Activated T-cell treated with anti-CD3 and anti-CD28 coated beads for 4 hours (primary cell): ENCODE measurements at places on chromosomes 1 and 21.

DNA sequence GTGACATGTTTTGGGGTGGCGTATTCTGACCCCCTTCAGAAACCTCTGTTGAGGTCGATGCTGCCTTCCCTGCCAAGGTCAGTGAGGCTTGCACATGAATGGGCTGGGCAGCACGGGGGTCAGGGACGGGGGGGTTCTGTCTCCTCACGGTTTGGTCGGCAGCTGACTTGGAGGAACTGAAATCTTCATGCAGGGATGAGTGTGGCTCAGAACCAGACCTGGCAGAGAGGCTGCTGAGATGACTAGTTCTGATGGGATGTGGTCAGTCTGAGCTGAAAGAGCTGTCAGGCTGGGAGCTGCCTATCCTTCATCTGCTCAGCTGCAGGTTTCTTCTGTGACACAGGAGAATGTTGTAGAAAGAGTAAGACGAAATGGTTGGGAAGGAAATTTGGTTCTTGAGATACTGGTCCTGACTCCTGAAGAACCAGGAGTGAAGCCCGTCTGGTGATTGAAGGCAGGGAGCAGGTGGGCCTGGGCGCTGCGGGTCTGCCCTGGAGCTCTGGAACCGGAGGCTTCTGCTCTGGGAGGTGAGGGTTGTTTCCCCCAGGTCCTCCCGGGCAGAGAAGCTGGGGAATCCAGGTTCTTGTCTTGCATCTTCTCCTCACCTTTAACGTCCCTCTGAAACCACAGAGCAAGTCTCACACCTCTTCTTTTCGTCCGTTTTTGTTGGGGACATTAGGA, 3.3 kb downstream of the SLX9 start:
- no peak for DNase-seq

DNA sequence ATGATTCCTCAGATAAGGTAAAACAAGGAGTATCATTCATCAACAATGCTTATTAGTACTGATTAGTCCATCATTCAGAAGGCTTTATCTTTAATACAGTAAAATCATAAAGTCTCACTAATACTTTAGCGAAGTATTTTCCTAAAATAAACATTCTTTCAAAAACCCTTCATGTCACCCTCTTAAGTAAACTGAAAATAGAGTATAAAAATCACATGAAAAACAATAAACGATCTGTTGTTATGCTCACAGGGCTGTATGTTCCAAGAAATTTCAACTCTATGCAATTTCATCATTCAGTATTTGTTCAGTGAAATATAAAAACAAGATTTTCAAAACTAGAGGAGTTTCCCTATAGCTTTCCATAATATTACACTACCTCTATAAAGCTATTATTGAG, 102.0 kb downstream of the DENND1B start:
- DNase-seq, result no peak

- DNase-seq, result no peak
Measured at GRCh38 chr1:234925440-234926263, 203.0 kb downstream of the TOMM20 start.

- DNase-seq, result no peak
Measured at GRCh38 chr1:240387051-240387450, 224.9 kb downstream of the GREM2 start.

GRCh38 chr1:7596126-7596965, 174.8 kb upstream of the VAMP3 start:
- no peak for DNase-seq

DNA sequence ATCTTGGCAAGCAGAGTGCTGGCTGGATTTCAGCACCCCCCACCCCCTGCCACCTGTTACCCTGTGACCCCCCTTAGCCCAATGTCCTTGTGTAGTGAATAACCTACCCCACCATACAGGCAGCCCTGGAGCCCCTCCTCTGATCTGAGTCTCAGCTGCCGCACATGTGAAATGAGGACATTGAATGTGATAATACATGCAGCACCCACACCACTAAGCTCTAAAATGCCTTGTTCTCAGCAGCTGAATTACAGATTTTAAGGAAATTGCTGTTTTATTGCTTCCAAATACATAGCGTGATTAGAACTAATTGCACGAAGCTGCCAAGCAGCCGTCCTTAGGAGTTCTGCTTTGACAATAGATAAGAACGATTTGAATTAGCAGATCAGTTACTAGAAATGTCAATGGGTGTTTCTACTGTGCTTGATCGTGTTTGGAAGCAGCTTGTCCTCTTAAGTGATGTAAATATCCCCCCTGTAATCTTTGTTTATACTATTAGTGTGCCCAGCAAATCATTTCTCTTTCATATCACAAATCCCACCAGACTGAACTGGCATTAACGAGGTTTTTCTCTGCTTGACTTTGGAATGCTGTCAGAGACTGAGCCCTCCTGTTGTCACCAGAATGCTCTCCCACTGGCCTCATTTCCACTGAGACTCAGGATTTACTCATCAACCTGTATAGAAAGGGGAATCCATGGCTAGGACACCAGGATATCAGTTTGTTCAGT, 4.9 kb downstream of the SLAMF8 start:
- no peak for DNase-seq

- no peak for DNase-seq
Measured at GRCh38 chr1:210239349-210240111, 6.9 kb downstream of the SERTAD4 start.

GRCh38 chr1:22689505-22689904, 21.1 kb upstream of the EPHB2 start:
- no peak for DNase-seq

GRCh38 chr1:23132033-23132432, 36.6 kb downstream of the LUZP1 start:
- DNase-seq, result no peak

- no peak for DNase-seq
Measured at GRCh38 chr1:170307426-170307825, 161.7 kb downstream of the NTMT2 start.

GRCh38 chr1:204589409-204590038, 73.3 kb downstream of the MDM4 start:
- DNase-seq, result no peak

DNA sequence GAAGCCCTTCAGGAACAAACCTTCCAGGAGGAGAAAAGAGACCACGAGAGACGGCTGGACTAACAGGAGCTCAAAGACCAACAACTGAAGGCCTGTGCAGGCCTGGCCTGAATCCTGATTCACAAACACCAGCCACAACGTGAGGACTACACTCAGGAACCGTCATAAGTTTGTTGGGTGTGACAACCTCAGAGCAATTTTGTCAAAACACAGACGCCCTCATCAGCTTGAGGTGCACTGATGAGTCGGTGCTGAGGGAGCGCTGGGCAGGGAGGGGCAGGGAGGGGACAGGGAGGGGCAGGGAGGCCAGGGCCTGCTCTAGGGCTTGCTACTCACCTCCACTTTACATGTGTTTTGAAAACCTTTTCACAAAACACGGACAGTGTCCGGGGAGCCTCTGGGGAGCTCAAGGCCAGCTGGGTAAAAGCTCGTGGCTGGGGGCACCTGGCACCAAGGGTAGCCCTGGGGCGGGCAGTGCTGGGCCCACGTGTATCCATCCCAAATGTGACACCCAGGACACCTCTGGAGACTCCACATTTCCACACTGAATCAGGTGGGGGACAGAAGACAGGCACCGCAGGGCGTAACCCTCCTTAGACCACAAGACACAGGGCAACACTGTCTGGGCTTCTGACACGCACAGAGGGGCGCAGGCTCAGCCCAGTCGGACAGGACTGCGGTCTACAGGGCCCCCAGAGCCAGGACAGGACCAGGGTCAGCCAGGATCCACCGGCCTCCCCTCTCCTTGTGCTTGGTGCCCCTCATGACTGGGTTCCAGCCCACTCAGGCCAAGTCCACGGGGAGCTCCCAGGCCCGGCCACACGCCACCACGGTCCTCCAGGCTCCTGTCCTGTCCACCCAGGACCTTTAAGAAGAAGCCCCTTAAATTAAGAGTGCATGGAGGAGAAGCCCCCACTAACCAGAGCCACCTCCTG, 16.5 kb downstream of the LSS start:
- DNase-seq, result no peak

- DNase-seq, result no peak
Measured at GRCh38 chr1:3135073-3135702, 66.2 kb downstream of the PRDM16 start.

- DNase-seq, result no peak
Measured at GRCh38 chr1:37430103-37430985, 44.0 kb upstream of the ZC3H12A start.

- DNase-seq, result peak; percentile 38
Measured at GRCh38 chr1:151196292-151196800, 2.0 kb upstream of the PIP5K1A start.

- no peak for DNase-seq
Measured at GRCh38 chr1:33957854-33958253, 94.0 kb downstream of the HMGB4 start.

- no peak for DNase-seq
Measured at GRCh38 chr1:116334015-116334547, 39.0 kb upstream of the ATP1A1 start.

GRCh38 chr1:206497774-206498173, 9.6 kb upstream of the RASSF5 start:
- no peak for DNase-seq

DNA sequence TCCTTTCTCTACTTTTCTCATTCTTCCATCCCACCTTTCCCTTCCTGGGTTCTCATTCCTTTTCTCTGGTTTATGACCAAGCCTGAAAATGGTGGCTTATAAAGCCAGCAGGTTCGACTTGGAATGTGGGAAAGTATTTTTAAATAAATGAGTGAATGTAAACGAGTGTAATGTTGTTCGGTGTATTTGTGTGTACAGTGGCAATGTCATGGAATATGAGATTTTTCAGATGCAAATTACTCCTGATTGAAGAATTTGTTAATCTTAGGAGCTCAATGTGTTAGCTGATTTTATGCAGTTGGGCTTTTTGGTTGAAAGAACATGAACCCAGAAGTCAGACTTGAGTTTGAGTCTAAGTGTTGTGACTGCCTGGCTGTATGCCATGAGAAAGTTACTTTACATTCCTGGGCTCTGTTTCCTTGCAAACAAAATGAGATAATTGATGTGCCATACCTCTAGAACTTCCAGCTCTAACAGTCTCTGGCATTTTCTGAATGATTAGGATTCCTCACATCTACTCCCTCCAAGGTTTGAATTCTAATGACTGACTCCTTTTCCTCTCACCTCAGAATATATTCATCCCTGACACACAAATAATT, 6.6 kb downstream of the SGIP1 start:
- DNase-seq, result no peak

DNA sequence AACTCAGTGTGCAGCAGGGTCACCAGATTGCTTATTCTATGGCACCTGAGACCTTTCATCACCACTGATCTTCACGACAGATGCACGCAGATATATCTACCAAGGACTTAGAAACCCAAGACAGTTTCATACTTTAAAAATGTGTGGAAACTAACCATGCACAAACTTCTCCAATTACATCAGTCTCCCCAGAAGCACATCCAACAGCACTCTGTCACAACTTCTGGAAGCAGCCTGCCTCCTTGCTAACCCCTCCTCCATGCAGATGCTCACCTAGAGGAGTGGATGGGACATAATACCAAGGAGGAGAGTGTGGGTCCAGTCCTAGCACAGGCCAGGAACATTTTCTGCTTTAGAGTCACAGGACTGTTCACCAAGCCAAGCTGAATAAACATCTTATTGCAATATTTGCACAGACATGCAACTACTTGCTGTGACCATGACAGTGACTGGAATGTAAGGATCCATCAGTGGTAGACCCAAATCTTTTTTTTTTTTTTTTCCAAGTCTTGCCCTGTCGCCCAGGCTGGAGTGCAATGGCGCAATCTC, 69.4 kb downstream of the HIVEP3 start:
- DNase-seq, result no peak

DNA sequence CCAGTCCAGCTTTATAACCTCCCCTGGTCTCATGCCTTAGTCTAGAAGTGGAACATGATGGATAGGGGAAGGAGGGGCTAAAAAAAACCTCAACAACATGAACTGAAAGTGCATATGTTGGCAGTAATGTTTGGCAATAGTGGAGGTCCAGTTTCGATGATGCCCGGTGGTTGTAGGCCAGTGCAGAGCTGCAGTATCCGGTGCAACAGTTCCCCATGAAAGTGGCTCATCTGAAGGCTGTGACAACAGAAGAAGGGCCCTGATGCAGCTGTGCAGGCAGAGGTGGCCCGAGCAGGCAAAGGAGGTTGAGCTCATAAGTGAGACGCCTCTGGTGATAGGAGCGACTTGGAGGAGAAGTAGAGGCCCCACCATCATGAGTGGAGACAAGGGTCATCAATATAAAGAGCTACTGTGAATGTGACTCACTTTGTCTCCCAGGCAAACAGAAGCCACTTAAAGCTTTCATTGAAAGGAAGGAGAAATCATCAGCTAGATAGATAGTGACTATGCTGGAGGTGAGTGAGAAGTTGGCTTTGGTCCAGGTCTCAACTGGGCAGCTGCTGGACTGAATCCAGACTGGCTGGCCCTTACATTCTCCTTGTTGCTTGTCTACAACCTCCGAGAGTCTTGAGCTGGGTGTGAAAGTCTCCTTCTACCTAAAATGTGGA, 10.2 kb upstream of the CREG1 start:
- no peak for DNase-seq

GRCh38 chr1:78277253-78277652, 213.5 kb upstream of the PTGFR start:
- no peak for DNase-seq

- no peak for DNase-seq
Measured at GRCh38 chr1:11885916-11886315, 27.2 kb upstream of the NPPB start.

GRCh38 chr1:97038410-97038809, 316.8 kb downstream of the PTBP2 start:
- no peak for DNase-seq

GRCh38 chr1:185974367-185975170, 240.4 kb downstream of the HMCN1 start:
- no peak for DNase-seq

- no peak for DNase-seq
Measured at GRCh38 chr1:67250051-67250653, 57.5 kb upstream of the IL12RB2 start.

- DNase-seq, result peak; percentile 56
Measured at GRCh38 chr1:19010995-19011844, 54.7 kb upstream of the IFFO2 start.

DNA sequence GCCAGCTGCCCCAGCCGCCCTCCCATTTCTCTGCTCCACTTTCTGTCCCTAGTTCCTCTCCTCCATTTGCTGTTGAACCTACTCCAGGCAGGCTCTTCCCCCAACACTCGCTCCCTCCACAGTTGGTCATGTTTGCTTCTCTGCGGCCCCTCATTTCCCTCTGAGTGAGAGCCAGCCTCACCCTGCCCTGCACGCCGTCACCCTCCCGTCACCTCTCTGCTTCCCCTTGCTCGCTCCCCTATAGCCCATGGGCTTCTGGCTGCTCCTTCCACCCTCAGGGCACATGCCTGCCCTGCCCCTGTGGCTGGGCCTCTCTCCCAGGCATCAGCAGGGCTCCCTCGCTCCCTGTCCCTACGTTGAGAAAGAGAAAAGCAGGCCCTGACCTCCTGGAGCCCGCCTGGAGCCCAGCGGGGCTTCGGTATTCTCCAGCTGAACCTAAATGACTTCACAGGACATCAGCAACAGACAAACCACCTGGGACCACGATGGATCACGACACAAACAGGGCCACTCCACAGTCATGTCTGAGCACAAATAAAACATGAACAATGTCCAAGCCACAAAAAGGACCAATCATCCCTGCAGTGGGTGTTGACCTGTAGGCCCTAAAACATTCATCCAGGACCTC, 13.3 kb upstream of the THEMIS2 start:
- DNase-seq, result no peak

- DNase-seq, result no peak
Measured at GRCh38 chr1:170020859-170021258, 53.6 kb downstream of the KIFAP3 start.
